Left renal pelvis (tissue), 4 donors: ENCODE measurements at places on chromosomes 7 and 10.

GRCh38 chr10:78435484-78436221 lies 402.0 kb downstream of the RPS24 start:
- DNase-seq = no peak

- no peak for DNase-seq
Observed at GRCh38 chr7:144452064-144452463, 48.6 kb upstream of the NOBOX start.

DNA sequence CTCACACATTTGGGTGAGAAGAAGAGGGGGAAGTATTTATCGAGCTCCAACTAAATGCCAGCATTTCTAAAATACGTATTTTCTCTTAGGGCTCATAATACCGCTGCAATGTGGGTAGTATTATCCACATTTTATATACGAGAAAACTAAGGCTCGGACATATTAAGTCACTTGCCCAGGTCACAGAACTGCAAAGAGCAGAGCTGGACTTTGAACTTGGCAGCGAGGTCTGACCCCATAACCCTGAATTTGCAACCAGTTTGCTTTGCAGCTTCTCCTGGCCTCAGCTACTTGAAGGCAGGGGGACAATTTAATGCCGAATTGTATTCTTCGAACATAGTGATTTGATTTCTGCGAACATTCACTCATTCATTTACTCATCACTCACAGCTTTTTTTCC lies 7.2 kb downstream of the ABLIM1 start:
- no peak for DNase-seq

- no peak for DNase-seq
Observed at GRCh38 chr10:422241-422640, 267.2 kb downstream of the DIP2C start.

GRCh38 chr10:61987951-61988379 lies 86.5 kb downstream of the ARID5B start:
- no peak for DNase-seq

GRCh38 chr7:151863386-151864079 lies 13.4 kb downstream of the PRKAG2 start:
- DNase-seq = no peak

DNA sequence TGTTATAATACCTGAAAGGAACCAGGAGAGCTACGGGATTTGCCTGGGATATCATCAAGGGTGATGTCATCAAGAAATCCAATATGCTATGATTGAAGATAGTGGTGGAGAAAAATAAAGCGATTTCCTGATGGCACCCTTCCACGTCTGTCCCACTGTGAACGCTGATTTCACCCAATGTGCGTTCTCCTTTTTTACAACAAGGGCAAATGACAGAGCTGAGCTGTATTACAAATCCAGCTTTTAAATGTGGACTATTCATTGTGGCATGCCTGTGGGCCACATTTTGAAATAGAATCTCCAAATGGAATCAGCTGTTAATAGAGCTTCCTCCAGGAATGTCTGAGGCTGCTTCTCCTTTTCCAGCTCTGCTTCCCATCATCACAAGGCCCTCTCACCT lies 23.3 kb downstream of the SLC13A4 start:
- DNase-seq = no peak

- DNase-seq = no peak
Observed at GRCh38 chr10:61923210-61923949, 21.9 kb downstream of the ARID5B start.

GRCh38 chr10:131065673-131066305 lies 245.7 kb downstream of the TCERG1L start:
- DNase-seq = no peak

DNA sequence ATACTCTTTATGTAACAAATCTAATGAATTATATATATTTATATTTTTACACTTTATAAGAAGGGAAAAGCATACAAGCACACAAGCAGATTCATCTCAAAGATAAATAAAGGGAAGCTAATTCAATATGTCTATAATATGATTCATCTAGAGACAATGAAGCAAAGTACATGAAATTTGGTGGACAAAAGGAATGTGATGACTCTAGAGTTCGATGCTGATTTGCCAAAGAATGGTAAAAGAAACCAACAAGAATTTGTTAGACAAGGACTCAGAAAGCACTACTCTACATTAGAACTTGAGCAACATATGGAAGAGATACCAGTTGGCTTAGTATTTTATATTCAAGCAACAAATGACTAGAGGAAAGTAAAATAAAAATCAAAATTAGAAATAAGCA lies 536.5 kb upstream of the TEX47 start:
- no peak for DNase-seq

DNA sequence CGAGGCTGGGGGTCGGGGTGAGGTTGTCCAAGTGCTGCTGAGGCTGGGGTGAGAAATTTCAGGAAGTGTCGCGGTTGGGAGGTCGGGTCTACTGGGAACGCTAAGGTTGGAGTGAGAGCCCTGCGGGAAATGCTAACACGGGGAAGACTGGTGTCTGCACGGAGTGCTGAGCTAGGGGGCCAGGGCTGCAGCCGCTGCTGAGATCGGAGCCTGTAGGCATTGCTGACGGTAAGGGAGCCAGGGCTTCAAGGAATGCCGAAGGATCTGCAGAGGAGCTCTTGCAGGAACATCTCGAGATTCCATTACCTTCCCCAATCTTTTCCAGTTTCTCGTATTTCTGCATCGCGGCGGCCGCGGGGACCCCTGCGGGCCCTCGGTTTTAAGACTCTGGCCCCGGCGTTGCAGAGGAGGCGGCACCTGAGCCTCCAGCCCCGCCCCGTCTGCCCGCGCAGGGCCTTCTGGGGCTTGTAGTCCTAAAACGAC lies at the start of gene CDK5:
Gene CDK5, minus strand, starts transcription at position 392 of the 483 bp plus-strand sequence. Its CDS starts 49 bp downstream, at position 343.
- no peak for DNase-seq

GRCh38 chr10:29648114-29648982 lies 13.6 kb upstream of the SVIL start:
- no peak for DNase-seq
